ENCODE measurements at places on chromosomes 2 and 18. TPM values are rescaled to one million over a fixed set of nuclear protein-coding genes. Genes with fewer than 3 reads are reported as not detected.

DNA sequence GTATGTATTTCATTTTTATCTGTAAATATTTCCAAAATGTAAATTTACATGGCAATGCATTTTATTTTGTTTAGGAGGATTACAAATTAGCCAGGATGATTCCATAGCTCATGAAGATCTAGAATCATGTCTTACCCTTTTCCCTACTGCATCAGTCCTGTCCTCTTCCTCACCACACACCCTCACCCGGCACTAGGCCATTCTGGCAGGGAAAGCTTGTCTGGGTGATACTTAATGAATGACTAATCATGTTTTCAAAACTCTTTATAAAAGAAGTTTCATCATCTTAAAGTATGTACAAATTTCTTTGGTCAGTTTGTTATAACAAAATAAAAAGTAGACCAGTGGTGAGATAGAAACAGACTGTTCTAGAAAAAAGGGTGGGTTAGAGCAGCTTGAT lies 283.3 kb upstream of the VWC2L start:
- DNase-seq: no peak

DNA sequence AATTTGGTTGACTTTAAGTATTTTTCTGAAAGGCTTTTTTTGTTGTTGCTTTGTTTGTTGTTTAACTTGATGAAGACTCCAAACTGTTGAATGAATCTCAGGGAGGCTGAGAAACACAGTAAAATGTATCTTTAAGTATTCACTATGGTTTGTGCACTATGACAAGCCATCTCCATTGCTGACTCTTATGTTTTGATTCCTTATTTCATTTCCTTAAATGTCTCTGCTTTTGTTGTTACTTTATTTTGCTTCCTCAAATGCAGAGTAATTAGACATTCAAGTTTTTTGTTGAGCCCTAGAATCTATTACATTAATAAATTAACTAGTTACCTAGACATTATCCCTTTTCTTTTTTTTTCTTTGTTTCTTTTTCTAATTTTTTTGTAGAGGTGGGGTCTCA lies 46.3 kb upstream of the SLC39A10 start:
- no peak for DNase-seq

DNA sequence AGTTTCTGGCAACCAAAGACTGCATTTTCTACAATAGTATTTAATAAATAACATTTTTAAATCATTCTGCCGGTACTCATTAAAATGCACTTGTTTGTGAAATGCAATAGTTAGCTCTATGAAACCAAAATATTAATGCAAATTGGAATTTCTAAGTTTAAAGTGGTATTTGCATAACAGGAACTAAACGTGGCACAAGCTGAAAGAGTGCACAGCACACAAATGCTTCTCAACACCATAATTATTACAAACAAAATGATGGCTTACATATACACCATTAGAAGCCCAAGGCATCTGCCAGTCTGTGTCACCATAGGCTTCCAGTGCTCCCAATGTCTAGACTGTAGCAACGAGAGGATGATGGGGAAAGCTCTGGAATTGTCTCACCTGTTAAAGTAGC lies 280.5 kb downstream of the TCF4 start:
- DNase-seq: no peak

DNA sequence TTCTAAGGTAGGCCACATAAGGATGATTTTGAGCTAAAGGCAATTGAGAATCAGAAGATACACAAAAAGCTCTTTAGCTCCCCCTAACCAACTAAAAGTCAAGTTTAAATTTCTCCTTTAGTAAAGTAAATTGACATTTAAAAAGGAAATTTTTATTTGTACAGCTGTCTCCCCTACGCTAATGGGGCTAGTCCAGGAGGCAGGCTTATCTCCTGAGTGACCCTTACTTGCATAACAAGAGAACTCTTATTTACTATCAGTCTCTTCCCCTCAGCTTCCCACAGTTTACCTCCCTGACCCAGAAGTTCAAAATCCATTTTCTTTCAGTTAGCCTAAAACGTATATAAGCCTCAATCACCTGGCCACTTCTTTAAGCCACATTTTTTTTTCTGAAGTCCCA lies 1002.8 kb upstream of the NRXN1 start:
- no peak for DNase-seq

DNA sequence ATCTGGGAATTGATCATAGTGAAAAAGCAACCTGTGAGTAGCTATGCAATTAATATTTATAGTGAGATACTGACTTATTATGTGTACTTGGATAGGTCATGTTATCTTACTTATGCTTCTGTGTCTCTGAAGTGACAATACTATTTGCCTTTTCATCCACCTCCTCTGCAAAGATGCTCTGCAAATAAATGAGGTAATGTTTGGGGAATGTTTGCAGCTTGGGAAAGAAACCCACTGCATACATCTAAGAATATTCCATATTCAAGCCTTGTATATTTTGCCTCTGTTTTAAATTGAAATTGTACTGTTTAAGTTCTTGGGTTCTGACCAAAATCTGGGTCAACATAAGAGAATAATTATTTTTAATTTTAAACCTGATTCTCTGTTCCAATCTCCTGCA lies 217.4 kb upstream of the DTNA start:
- DNase-seq: peak; percentile 8

DNA sequence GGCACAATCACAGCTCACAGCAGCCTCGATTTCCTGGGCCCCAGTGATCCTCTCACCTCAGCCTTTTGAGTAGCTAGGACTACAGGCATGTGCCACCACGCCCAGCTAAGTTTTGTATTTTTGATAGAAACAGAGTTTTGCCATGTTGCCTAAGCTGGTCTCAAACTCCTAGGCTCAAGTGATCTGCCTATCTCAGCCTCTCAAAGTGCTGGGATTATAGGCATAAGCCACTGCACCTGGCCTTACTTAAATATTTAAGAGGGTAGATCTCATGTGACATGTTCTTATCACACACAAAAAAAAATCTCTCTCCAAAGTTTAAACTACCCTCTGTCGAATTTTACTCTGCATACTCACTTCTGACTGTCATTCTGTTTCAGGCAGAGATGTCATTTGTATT lies 75.4 kb upstream of the CHRNA1 start:
- DNase-seq: no peak

- DNase-seq: no peak
These were observed 142.6 kb upstream of the COPS8 start for GRCh38 chr2:236943068-236943467.

DNA sequence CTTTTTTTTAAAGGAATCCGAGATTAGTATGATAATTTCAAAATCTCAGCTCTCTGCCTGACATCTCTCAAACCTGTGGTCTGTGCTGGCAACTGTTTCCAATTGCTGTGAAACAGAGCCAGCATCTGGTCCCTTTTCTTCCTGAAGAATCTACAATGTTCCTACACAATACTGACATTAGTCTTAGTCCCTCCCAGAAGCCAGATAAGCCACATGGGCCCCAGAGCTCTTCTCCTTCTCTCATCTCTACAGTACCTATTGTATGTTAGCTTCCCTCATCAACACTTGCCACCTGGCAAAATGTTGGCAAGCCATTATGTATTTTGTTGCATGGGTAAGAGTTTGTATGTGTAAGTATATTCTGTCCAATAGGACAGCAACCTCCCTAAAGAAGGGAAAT lies 62.9 kb upstream of the CDKL4 start:
- no peak for DNase-seq

- peak; percentile 16 for DNase-seq
These were observed 278.6 kb upstream of the KLHL14 start for GRCh38 chr18:33051407-33051806.

- DNase-seq: peak; percentile 66
These were observed 70.4 kb downstream of the IL1R2 start for GRCh38 chr2:102061962-102062795.

- DNase-seq: no peak
These were observed 13.1 kb downstream of the TYMS start for GRCh38 chr18:670522-670921.

DNA sequence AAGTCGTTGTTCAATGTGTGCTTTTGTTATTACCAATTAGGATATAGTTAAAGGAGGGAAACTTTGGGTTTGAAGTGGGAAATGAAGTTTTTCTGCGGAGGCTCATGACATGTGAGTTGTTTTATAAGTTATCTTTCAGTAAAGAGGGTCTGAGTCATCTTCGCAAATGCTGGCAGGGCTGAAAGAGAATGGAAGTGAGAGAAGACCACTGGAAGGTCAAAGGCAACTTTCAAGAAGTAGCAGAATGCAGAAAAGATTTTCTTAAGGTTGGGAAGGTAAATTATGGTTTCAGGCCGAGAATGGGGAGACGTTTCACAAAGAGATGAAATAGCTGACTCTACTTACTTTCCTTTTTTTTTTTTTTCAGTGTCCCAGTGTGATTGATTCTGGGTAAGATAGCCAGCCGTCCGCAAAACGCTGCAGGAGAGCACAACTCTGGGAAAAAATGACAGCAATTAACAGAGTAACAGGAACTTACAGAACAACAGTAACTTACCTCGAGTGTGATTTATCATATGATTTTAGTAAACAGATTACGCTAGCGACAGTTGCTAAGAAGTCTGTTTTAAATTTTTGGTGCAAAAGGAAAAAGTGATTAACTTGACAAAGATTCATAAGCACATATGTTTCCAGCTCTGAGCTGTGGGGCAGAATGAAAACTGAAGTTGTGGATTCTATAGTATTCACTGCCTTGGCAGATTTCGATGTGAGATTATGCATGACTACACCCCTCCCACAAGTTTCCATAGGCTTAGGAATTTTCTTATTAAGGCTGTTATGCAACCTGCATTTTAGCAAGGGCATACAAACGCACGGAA lies 46.8 kb upstream of the ACTR3 start:
- peak; percentile 31 for DNase-seq

DNA sequence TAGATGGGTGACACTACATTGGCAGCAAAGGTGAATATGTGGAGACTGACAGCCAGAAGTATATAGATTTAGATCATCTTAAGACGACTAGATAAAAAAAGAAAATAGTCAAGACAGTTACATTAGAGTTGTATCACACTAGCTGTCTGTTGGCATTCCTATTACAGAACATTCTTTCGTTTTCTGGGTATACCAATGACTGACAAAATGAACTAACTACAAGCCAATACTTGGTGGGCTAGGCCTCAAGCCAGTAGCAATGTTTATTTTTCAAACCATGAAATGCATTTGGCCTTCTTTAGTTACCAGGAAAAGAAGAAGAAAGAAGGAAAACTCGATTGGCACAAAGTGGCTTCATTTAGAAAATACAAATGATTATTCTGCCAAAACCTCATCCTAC lies 944.9 kb upstream of the ZEB2 start:
- no peak for DNase-seq

GRCh38 chr18:48777744-48778116 lies 173.0 kb downstream of the SMAD7 start:
- no peak for DNase-seq

- no peak for DNase-seq
These were observed 150.6 kb downstream of the ZNF236 start for GRCh38 chr18:76972846-76973519.

GRCh38 chr18:505483-506122 lies 5.1 kb upstream of the COLEC12 start:
- DNase-seq: no peak

DNA sequence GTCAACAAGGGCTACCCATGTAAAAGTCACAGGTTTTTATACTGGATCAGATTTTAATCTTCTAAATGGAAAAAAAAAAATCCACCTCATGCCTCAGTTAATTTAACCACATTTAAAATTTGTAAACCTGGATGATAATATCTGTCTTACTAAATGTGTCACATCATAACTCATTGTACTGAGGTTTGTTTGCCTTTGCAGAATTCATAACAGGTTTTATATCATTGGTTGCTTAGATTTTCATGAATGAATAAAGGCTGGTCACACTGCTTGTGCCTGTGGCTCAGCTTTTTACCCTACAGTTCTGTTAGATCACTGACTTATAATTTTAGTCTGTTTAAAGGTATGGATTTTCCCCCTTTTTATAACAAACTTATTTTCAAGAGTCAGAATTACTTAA lies 48.9 kb downstream of the PSMD14 start:
- no peak for DNase-seq

GRCh38 chr18:72233106-72233505 lies 311.0 kb downstream of the CBLN2 start:
- no peak for DNase-seq

DNA sequence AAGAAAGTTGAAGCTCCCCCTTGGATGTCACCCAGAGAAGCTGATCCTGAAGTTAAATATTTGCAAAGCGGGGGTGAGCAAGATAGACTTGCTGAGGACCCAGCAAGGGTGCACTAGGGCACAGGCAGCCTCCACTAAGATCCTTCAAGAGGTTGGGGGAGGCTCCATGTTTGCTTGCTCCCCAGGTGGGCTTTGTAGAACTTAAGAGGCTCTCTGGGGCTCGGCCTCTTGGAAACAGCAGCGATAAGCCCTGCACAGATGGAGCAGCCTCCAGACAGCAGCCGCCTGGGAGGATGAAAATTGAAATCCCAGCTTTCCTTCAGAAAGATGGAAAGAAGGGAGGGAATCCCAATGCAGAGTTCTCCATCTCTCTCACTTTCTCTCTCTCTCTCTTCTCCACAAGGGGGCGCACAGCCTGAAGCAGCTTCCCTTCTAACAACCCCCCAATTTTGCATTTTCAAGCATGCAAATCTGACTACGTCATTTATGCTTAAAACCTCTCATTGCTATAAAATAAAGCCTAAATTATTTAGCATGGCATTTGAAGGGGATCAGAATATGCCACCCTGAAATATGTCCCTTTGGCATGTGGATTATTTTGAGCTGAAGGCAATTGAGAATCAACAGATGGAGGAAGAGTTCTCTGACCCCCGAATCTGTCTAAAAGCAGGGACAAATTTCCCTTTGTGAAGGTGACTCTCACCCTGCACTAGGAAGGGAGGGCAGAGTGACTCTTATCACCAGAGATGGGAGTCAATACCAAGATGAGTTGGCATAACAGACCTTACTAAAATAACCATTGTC lies 185.7 kb upstream of the KLHL29 start:
- no peak for DNase-seq

- DNase-seq: no peak
These were observed 4.1 kb upstream of the LYPD6B start for GRCh38 chr2:149034406-149034805.

GRCh38 chr2:126776255-126776654 lies 120.3 kb downstream of the GYPC start:
- DNase-seq: no peak

DNA sequence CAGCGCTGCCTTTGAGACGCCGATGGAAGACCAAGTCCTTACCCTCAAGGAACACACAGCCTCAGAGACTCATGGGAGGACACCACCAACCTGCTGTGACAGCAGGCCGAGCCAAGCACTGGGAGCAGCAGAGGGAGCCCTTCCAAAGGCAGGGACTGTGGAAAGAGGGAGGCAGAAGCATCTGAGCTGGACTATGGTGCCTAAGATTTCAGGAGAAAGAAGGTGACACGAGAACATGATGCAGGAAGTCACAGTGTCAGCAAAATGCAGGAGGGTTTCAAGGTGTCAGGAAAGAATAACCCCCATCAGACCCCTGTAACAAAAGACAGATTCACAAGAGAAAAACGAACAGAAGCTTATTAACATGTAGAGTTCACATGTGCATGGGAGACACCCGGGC lies 24.2 kb upstream of the COX7A2L start:
- DNase-seq: no peak

GRCh38 chr2:176174824-176175708 lies 13.4 kb upstream of the HOXD1 start:
- peak; percentile 91 for DNase-seq

The TTLL4 gene
- 44.1 TPM for polyA plus RNA-seq

The CNTNAP5 gene
- not detected for polyA plus RNA-seq

The ZNF514 gene
- 21.0 TPM for polyA plus RNA-seq

The TMEM237 gene
- 47.7 TPM for polyA plus RNA-seq

The MRO gene
- polyA plus RNA-seq: 2.9 TPM

The PPM1G gene
- 96.4 TPM for polyA plus RNA-seq

The CXXC1 gene
- 96.0 TPM for polyA plus RNA-seq

The PDCL3 gene
- 37.4 TPM for polyA plus RNA-seq

The EGR4 gene
- polyA plus RNA-seq: not detected

The HRH4 gene
- 0.14 TPM for polyA plus RNA-seq

The SERPINB2 gene
- polyA plus RNA-seq: 0.14 TPM

The CRYGC gene
- not detected for polyA plus RNA-seq

The PLEKHH2 gene
- 64.8 TPM for polyA plus RNA-seq

Data from renal pelvis (tissue), 12 donors.